Cortex of kidney (tissue), 1 donor: ENCODE measurements at places on chromosomes 2 and 18.

DNA sequence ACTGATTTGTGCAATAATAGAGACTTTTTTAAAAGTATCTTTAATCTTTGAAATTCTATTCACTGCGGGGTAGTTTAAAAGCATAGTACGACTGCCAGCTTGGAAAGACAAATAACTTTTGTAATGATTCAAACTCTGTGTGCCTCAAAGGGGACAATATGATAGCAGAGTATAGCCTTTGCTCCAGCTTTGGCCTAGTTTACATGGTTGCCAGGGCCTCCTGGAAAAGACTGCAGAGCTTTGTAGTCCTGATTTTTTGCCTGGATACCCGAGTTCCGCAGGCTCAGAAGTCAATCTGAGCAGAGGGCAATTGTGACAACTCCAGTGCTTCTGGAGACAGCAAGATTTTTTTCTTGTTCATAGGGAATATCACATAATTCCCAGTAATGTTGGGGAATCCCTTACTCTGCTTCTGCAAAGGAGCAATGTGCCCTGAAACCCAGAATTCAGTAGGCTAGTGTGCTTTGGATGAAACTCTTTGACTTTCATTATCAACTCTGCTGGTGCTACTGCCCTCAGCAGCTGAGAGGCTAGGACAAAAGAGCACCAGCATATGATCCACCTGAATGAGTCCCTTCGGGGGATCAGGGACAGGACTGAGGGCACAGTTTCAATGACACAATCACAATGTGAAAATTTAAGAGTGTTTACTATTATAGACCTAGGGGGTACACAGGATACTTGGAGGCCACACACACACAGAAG lies 768.1 kb downstream of the TMEM182 start:
- no peak for DNase-seq

DNA sequence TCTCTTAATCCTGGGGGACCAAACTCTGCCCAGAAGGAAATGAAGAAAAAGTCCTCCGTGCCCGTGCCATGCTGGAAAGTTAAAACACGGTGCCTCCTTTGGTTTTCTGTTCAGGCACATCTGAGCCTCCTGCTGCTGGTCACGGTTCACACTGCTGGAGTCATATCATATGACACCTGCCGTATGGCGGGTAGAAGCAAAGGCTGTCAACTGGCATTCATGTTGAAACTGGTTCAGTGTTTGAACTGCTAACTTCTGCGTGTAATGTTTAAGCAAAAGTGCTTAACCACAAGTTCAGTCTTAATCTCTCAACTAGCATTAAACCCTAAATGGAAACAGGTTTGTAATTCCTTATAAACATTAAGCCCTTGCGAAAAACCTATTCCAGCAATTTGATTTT lies 3.1 kb downstream of the STK39 start:
- no peak for DNase-seq

DNA sequence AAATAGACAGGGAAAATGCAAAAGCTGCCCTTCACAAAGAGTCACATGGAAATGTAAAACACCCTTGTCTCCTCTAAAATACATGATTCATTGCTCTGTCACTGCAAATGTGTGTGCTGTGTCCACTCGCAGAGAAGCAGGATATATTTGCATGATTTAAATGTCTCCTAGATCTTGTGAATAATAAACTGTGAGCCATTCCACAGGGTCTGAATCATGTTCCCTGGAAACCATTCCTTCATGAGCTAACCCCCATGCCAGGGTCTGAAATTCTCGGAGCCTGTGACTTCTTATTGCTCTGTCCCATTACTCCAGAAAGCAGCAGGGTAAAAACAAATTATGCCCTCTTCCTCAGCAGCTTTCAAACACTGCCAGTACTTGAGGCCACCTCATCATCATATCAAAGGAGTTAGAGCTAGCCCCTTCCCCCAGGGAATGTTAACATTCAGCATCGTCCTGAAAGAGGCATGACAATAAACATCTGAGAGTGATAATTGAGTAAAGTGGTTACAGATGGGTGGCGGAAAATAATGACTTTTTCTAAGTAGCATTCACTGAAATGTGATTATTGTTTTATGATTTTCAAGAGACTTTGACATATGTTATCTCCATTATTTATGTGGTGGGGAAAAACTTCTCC lies 11.7 kb upstream of the CNGA3 start:
- DNase-seq = no peak

DNA sequence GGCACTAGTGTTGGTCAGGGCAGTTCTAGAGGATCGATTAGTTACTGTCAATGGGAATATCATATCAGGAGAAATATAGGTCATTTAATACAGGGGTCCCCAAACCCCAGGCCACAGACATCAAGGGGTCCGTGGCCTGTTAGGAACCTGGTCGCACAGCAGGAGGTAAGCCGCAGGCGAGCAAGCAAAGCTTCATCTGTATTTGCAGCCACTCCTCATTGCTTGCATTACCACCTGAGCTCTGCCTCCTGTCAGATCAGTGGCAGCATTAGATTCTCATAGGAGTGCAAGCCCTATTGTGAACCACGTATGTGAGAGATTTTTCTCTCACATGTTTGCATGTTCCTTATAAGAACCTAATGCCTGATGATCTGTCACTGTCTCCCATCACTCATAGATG lies 81.9 kb downstream of the DSC3 start:
- DNase-seq = no peak

DNA sequence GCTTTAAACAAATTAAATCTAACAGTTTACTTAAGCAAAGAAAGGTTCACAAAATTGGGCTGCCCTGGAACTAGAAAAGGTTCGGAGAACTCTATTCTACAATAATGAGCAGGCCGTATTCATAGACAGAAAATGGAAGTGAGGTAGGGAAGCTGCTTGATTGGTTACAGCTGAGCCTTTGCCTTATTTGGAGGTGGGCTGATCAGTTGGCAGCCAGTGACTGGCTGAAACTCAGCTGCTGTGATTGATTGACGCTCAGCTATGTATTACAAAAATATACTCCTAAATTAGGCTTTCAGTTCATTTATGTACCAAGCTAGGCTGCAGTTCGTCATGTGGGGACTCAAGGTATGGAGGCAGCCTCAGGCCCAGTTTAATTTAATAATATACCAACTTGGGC lies 42.3 kb upstream of the TTR start:
- DNase-seq = no peak

DNA sequence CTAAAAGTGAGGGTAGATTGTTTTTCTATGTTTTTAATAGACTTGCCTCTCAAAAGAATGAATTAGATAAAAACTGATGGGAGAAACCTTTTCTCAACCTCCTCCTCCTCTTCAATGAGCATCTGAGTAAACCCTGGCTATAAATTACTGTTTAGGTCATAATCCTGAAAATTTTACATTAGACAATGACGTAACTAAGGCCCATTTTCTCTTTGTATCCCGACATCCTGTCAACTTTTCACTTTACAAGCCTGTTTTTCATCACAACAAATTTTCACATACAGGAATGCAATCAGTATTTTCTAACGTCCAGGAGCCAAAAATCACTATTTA lies 1.3 kb downstream of the SPIRE1 start:
- DNase-seq = no peak

- DNase-seq = no peak
Measured at GRCh38 chr2:68709421-68709911, 25.1 kb upstream of the ARHGAP25 start.

DNA sequence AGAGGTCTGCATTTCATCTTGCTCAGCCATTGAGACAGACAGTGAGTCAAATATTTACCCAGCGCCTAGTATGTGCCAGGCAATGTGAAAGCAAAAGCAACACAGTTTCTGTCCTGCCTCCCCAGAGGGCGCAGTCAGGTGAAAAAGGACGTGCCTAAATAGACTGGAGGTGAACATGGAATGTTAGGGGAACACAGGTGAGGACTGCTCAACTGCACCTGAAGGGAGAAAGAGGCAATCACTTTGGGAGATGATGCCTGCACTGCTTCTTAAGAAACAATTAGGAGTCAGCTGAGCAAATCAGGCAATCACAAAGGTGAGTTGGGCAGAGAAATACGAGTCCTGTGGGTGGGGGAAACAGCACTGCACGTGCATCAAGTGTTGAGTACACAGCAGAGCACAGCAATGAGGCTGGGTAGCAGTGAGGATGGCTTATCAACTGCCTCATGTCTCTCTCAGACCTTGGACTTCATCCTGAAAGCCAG lies 218.3 kb upstream of the SMAD7 start:
- no peak for DNase-seq
